Mammary epithelial cell (primary cell): ENCODE measurements at places on chromosomes 2 and 18. TPM values are rescaled to one million over a fixed set of nuclear protein-coding genes. Genes with fewer than 3 reads are reported as not detected.

Gene MAB21L4
- 0.14 and 0.40 TPM in 2 replicates for total RNA-seq

Gene MPP4
- 0.16 and 0.59 TPM in 2 replicates for total RNA-seq

Gene PAX8
- 13.7 and 16.1 TPM in 2 replicates for total RNA-seq

Gene DNAH7
- total RNA-seq, result 0.56 TPM in 1 of 2 replicates, not detected in the other

Gene LHCGR
- not detected for total RNA-seq

Gene SPATA3
- not detected for total RNA-seq

Gene UNC80
- total RNA-seq, result 0.02 TPM in 1 of 2 replicates, not detected in the other

Gene ILKAP
- 16.7 TPM for total RNA-seq

Gene TWSG1
- total RNA-seq, result 41.0 and 49.7 TPM in 2 replicates

Gene TDRD15
- total RNA-seq, result not detected in 2 replicates

Gene SALL3
- not detected in 2 replicates for total RNA-seq

Gene TMEM17
- 3.0 TPM for total RNA-seq

Gene DHRS9
- not detected in 2 replicates for total RNA-seq

Gene ABCA12
- total RNA-seq, result 21.4 and 38.2 TPM in 2 replicates

Gene PRKAG3
- total RNA-seq, result not detected in 2 replicates

Gene RTP5
- not detected in 2 replicates for total RNA-seq

Gene LYPD6B
- total RNA-seq, result 0.33 and 2.1 TPM in 2 replicates

Gene AGXT
- not detected in 2 replicates for total RNA-seq

Gene PROM2
- 39.7 and 73.5 TPM in 2 replicates for total RNA-seq

Gene DYNC1I2
- 97.4 TPM for total RNA-seq

Gene CBLN2
- total RNA-seq, result not detected

Gene CAD
- total RNA-seq, result 65.9 and 68.9 TPM in 2 replicates

Gene PARD3B
- 6.5 TPM for total RNA-seq

Gene GALNT3
- total RNA-seq, result 70.2 TPM

Gene TXNDC2
- not detected for total RNA-seq

Gene ADAM23
- total RNA-seq, result 19.0 TPM

Gene NDC80
- total RNA-seq, result 1.7 TPM

Gene CRYGD
- not detected for total RNA-seq

Gene SERPINB11
- not detected for total RNA-seq

Gene CKAP2L
- total RNA-seq, result 0.83 TPM

Gene ZNF512
- total RNA-seq, result 17.2 TPM

Gene KLHL30
- total RNA-seq, result 0.83 TPM
